ENCODE measurements at places on chromosomes 16 and 17. TPM values are rescaled to one million over a fixed set of nuclear protein-coding genes. Genes with fewer than 3 reads are reported as not detected.

The SKAP1 gene
- total RNA-seq, result 20.9 TPM

The KRT33A gene
- not detected for total RNA-seq

The SLFN14 gene
- 0.05 TPM for total RNA-seq

The EMC6 gene
- total RNA-seq, result 26.6 TPM

The C17orf67 gene
- 1.9 TPM for total RNA-seq

The TAF15 gene
- total RNA-seq, result 63.1 TPM

The TNFSF13 gene
- 5.9 TPM for total RNA-seq

The RGS11 gene
- total RNA-seq, result 0.70 TPM

The CCDC200 gene
- not detected for total RNA-seq

The OR1G1 gene
- not detected for total RNA-seq

The CCDC102A gene
- total RNA-seq, result 0.83 TPM

The SCN4A gene
- 0.10 TPM for total RNA-seq

The KRT32 gene
- total RNA-seq, result not detected

The CACNG1 gene
- not detected for total RNA-seq

The SLC16A6 gene
- 0.40 TPM for total RNA-seq

The ACAP1 gene
- 3.4 TPM for total RNA-seq

All from left lobe of liver (tissue), 2 donors.